ENCODE measurements at places on chromosomes 2 and 18.

DNA sequence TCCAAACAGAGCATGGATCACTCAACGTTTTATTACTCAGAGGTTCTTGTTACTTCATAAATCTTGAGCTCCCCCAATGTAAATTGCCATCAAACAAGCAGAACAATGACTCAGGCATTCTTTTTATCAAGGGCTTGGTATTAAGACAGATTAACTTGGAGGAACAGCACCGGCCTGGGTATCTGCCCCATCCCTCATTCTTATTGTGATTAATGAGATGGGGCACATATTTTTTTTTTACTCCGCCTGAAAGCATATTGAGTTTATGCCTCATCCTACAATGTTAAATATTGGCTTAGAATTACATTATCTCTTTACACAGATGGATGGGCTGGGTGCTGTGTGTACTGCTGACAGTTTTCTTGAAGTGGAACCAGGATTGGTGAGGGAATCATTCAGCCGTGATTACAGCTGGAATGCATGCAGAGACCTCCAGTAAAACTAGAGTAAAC lies 387.3 kb downstream of the CLIP4 start:
- no peak for DNase-seq

GRCh38 chr18:42064109-42064508 lies 109.1 kb downstream of the PIK3C3 start:
- DNase-seq, result no peak

DNA sequence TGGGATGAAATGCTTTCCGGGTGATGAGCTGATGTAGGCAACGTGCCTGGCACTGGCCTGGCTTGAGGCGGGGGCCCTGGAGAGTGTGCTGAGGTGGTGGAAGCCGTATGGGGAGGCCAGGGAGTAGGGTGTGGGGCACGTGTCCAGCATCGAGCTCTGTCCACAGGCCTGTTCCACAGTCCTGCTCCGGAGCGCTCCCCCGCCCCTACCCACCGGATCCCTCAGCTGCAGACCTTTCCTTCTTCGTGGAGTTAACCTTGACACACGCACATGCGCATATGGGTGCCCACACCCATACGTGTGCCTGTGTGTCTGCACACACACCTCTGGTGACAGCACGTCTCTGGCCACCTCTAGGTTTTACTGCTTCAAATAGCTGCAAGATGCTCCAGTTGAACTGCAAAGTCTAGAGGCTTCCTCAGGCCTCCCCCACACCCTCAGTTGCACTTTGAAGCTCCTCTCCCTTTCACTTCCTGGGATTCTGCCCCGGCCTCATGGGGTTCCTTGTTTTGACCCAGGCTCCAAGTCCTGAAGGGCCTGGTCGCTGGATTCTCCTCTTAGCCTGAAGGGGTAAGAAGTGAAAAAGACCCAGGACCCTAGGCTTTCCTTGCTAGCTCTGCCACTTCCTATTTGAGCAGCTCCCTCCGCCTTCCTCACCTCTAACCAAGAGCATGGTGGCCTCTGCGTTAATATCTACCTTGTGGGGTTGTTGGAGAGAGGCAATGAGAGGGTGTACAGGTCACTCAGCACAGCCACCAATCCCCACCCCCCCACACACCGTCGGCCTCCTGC lies 49.5 kb downstream of the INHBB start:
- no peak for DNase-seq

DNA sequence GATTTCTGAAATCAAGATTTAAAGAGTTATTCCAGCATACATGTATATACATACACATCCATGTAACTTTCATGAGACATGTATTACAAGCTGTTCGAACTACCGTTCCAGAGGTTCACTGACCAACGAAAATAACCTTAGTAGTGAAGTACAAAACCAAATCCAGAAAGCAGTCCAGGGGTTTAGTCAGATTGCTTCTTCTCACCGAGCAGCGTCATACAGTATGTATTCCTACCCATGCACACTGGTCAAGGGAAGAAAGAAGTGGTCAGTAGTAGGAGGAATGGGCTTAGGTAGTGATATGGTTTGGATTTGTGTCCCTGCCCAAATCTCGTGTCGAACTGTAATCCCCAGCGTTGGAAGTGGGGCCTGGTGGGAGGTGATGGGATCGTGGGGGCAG lies 45.3 kb downstream of the E2F6 start:
- no peak for DNase-seq

- DNase-seq, result no peak
Measured at GRCh38 chr2:29374823-29375222, 259.6 kb downstream of the CLIP4 start.

DNA sequence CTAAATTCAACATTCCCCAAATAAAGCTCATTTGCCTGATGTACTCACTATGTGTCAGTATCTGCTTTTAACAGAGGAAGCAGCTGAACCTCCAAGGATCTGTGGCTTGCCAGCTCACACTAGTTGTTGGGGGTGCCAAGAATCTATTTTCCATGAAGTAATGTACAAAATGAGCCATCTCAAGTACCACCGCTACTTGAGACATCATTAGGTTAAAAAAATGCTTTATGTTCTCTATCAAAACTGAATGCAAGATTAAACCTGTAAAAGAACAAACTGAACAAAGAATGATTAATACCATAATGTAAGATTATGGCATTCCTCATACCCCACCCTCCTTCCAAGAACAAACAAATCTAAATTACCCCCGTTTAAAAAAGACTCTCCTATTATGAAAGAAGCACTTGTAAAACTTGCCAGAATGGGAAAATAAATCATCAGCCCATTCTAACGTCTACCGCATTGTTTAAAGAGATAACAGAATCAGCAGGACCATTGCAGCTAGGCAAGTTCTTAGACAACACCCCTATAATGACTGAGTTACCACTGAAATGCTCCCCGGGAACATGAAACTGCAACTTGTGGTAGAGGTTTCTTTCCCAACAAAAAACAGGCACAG lies 471.6 kb downstream of the DLGAP1 start:
- DNase-seq, result no peak

DNA sequence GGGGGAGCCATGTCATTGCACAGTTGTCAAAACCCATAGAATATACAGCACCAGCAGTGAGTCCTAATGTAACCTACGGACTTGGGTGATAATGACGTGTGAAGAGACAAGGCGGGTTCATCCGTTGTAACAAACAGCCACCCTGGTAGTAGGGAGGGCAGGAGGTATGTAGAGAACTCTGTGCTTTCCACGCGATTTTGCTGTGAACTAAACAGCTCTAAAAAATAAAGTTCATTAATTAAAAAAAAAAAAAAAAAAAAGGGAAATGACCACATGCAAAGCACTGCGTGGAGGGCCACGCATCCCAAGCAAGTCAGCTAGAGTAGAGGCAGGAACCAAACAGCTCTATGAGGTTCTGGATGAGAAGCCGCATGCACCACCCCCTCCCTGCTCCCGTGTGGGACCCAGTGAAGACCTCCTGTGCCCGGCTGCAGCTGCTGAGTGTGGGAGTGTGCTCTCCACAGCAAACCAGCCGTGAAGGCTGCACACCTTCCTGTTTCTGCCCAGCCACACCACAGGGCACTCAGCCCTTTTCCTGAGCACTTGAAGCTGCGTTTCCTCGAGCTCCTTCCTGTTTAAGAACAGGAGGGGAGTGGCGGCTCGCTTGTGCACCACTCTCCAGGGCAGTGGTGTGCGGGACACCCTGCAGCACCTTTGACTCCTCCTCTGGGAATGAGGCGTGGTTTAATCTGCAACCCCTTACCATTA lies 65.6 kb downstream of the ODC1 start:
- peak; percentile 45 for DNase-seq

GRCh38 chr2:64853306-64853705 lies 135.9 kb upstream of the SLC1A4 start:
- no peak for DNase-seq

GRCh38 chr2:25701801-25702200 lies 28.4 kb upstream of the DTNB start:
- DNase-seq, result no peak

GRCh38 chr2:112662704-112663103 lies 17.0 kb downstream of the SLC20A1 start:
- DNase-seq, result no peak

- no peak for DNase-seq
Measured at GRCh38 chr2:167140767-167141166, 252.5 kb downstream of the XIRP2 start.

DNA sequence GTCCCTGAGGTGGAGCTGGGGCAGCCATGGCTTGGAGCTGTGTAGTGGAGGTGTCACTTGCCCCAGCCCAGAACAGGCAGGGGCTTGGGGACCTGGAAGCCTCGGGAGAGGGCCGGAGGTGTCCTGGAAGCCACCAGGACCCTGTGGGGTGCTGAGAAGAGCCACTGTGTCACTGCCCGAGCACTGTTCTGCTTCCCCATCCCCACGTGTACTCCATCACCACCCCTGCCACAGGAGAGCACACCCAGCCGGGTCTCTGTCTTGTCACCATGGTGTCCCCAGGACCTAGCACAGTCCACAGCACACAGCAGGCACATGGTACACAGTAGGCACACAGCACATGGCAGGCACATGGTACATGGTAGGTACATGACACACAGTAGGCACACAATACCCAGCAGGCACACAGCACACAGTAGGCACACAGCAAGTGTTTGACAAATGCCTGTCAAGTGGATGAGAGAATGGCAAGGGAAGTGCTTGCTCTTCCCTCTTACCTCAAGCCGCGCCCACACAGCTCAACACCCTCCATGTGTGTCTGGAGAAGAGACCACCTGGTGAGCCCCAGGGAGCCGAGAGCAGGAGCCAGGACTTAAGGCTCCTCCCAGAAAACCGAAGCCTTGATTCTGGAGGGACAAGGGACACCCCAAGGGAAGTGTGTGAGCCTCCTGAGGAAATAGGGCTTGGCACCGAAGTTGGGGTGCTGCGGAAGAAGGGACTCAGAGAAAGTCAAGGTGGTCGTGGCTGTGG lies 13.3 kb downstream of the MBP start:
- DNase-seq, result no peak

DNA sequence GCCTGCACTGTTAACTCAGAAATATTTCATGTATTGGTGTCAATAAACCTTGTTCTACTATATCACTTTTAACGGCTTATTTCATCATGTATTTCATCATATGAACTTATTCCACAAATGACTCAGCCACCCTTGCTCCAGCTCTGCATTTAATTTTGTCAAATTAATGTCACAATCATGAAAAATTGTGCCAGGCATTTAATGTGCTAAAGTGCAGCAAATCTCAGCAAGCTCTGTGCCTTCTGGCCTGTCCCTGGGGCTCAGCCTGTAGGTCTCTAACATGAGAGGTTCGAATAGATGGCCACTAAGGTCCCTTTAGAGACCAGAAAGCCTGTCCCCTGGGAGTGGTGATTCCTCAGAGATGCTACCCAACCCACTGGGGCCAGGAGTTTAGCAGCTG lies 28.6 kb downstream of the BOD1L2 start:
- DNase-seq, result no peak

DNA sequence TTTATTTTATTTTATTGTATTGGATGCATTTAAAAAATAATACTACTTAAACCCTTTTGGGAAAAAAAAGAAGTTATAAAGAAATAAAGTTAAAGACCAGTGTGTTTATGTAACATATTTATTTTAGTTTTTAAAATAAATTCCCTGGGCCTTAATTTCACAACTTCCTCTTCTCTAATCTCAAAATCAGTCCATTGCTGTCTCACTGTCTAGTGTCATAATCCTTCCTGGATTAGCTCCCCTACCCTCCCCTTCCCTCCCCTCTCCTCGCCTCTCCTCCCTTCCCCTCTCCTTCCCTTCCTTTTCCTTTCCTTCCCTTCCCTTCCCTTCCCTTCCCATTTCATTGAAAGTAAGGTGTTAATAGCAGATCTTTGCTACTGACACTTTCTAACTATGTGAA lies 40.3 kb upstream of the ZEB2 start:
- DNase-seq, result no peak

DNA sequence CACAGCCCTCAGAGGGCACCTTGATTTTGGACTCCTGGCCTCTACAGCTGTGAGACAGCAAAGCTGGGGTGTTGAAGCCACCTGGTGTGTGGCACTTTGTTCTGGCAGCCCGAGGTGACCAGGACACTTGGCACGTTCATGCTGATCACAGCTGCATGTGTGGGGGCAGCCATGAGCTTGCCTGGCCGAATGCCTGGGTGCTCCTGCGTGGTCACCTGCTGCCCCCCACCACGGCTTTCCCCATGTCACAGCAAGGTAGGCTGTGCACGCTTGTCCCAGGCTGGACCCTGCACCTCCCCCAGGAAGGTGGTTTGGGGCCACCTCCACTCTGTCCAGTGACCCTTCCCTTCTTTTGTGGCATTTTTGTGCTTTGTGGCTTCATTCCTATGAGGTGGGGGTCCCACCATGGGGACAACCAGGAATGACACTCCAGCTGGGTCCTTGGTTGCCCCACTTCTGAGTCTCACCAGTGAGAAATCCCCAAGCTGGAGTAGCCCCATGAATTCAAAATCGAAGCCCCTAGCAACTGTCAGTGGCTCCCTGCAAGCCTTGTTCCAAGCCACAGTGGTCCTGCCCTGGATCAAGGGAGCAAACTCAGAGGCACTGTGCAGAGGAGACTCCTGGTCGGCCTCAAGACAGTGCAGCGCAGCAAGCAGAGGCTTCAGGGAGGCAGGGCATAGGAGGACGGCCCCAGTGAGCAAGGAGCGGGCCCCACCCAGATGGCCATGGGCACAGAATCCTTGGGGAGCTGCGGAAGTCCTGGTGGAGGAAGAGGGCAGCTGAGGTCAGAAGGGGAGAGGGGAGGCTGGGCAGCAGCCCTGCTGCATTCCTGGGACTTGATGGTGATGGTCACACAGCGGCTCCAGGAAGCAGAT lies 121.4 kb upstream of the HS6ST1 start:
- no peak for DNase-seq

DNA sequence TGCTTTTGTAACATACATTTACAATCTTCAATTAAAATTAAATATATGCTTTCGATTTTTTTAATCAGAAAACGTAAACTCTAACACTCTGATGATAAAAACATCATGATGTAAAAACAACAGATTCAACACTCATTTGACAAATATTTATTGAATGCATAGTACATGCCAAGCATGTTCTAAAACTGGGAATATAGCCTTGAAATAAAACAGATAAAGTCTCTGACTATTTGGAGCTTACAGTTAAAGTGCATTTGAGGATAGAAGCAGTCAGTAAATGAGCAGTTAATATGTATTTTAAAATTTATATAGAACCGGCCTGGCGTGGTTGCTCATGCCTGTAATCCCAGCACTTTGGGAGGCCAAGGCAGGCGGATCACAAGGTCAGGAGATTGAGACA lies 47.8 kb downstream of the TMX3 start:
- no peak for DNase-seq

DNA sequence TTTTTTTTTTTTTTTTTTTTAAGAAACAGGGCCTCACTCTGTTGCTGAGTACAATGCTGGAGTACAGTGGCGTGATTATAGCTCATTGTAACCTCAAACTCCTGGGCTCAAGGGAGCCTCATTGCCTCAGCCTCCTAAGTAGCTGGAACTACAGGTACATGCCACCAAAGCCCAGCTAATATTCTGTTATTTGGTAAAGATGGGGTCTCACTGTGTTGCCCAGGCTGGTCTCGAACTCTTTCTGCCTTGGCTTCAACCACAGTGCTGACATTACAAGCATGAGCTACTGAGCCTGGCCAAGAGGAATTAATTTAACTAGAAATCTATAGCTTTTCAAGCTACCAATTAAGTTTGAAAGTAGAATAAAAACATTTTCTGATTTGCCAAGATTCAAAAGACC lies 27.8 kb downstream of the DYM start:
- no peak for DNase-seq

GRCh38 chr2:207311316-207312005 lies 145.7 kb upstream of the KLF7 start:
- peak; percentile 3 for DNase-seq

Data from Jurkat, Clone E6-1 (cell line).